ENCODE measurements at places on chromosomes 16 and 17.

GRCh38 chr17:48500435-48501426 is 30.1 kb downstream of the HOXB1 start:
- no peak for DNase-seq

GRCh38 chr17:29283961-29284360 is 10.0 kb downstream of the NUFIP2 start:
- DNase-seq, result peak; percentile 39

DNA sequence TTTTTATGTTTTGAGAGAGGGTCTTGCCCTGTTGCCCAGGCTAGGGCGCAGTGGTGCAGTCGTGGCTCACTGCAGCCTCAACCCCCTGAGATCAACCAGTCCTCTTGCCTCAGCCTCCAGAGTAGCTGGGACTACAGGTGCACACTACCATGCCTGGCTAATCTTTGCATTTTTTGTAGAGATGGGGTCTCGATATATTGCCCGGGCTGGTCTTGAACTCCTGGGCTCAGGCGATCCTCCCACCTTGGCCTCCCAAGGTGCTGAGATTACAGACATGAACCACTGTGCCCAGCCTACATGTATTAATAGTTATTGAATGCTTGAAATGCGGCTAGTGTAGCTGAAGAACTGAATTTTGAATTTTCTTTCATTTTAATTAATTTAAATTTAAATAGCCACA is 12.2 kb downstream of the C1QTNF1 start:
- no peak for DNase-seq

DNA sequence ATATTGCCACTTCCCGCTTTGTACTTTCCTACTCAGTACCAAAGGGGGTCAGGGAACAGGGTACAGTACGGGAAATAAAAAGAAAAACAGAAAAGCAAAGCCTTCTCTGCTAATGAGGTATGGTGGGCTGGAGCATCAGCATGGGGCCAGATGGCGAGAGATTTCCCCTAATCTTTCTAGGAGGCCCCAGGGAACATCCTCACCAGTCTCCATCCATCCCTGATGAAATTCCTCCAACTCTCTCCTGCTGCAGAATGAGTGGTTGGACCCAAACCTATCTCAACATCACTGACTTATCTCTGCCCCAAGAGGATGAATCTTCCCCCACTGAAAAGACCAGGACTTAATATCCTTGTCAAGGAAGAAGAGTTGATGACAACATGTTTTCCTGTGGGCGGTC is 185.6 kb downstream of the C16orf78 start:
- DNase-seq, result no peak

DNA sequence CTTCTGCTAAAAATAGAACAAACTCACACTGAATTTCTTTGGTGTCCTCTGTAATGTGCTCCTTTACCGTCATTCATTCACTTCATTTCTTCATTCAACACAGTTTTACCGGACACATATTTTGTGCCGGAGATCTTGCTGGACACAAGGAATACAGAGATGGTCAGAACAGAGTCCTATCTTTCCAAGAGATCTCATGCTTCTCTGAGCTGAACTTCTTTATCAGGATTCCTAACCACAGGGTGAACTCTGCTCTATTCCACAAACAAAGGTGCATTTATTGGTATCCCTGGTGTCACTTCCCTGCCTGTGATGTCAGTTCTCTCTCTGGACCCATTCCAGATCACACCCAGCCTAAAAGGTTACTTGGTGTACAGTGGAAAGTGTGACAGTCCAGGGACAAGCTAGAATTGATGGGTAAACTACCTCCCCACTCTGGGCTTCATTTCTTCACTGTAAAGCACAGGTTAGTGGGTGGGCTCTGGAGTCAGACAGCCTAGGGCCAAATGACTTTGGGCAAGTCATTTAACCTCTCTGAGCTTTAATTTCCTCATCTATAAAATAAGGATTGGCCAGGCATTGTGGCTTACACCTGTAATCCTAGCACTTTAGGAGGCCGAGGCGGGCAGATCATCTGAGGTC is 4.2 kb downstream of the IFI35 start:
- no peak for DNase-seq

GRCh38 chr17:19533718-19534561 is at the start of gene SLC47A1:
Gene SLC47A1, plus strand, starts transcription at chr17:19533854. Its CDS starts 86 bp downstream, at chr17:19533940.
- no peak for DNase-seq

DNA sequence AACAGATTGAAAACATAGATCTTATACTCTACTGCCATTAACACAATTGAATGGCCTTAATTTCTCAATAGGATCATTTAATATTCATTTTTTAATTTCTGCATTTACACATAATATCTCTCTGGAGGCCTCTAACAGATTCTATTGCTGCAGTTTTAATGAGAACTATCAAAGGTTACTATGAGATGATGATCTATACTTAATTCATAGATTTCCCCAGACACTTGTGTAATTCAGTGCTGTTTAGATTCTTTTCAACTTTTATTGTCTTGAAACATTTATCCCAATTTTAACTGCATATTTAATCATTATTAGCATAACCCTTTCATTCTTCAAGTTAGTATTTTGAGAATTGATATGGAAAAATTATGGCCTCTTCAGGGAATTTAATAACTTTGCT is 1056.5 kb upstream of the CDH8 start:
- DNase-seq, result no peak

DNA sequence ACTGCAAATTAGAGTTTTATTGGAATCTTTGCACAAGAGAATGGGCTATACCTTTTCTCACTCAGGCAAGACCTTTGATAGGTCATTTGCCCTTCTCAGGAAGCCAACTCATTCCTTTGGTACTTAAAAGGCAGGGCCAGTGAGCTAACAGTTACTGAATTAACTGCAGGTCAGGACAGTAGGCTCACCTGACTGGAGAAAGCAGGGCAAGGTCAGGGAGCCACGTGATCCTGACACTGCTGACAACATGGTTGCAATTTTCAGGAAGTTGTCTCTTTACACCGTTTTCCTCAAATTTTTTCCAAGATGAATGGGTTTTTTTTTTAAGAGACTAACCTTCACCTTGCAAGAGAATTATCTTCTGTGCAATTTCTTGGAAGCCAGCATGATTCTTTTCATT is 21.1 kb downstream of the CPSF4L start:
- DNase-seq, result no peak

DNA sequence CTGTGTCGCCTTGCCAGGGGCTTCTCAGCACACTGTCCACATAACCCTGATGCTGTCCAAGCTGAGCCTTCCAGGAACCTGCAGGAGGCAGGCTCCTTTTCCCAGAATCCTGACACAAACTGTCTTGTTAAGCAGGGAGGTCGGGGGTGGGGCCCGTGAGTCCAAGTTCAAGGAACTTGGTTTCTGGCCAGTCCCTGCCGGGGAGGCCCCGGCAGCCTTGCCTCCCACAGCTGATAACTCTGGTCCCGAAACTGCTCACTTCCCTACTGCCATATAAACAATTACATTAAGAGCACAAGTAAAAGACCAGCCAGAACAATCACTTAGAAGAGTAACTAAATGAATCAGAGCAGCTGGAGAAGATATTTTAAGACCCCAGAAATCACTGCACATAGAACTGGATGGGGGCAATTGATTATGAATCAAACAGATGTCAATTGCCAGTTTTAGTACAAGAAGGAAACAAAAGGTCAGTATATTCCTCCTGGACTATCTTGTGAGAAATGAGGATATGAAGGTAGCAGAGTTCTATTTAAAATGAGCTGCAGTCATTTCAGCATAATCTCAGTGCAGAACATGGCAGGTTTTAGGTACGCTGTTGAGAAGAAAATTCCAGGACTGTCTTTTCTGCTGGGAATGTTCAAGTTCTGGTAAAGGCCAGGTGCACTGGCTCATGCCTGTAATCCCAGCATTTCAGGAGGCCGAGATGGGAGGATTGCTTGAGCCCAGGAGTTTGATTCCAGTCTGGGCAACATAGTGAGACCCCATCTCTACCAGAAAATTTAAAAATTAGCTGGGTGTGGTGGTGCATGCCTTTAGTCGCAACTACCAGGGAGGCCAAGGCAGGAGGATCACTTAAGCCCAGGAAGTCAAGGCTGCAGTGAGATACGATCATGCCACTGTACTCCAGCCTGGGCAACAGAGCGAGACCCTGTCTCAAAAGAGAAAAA is 169.8 kb downstream of the PITPNC1 start:
- no peak for DNase-seq

DNA sequence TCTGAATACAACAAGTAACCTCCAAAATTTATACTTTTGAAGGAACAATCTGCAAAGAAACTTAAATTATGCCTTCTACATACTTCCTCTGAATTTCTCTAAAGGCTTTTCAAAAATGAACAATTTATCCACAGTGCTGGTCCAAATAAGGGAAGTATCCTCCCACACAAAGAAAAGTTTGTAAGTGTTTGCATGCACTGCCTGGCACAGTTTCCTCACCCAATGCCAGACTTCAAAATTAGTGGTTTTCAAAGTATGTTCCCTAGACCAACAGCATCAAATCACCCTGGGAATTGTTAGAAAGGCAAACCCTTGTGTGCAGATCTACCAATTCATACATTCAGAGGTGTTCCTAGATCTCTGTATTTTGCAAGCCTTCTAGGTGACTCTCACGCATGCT is 82.5 kb downstream of the PCTP start:
- DNase-seq, result no peak

- peak; percentile 28 for DNase-seq
Measured at GRCh38 chr17:44565866-44566443, 8.7 kb downstream of the FZD2 start.

Measured in NCI-H526 (cell line).